ENCODE measurements at places on chromosomes 6 and 20.

DNA sequence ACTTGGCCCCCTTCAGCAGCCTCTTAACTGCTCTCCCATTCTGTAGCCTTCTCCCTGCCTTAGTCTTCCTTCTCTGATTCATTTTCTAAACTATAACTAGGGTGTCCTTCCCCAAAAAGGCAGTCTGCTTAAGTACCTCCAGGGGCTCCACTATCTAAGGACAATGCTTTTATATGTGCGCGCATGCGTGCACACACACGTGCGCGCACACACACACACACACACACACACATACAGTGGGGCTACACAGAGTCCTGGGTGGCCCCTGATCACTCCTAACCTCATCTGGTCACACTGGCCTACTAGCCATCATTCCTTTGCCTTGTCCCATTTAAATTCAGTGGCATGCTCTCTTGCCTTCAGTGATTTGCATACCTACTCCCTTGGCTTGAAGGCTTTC is 654.3 kb upstream of the CHD6 start:
- no peak for DNase-seq

- no peak for DNase-seq
Observed at GRCh38 chr6:135322427-135323201, 141.5 kb downstream of the MYB start.

DNA sequence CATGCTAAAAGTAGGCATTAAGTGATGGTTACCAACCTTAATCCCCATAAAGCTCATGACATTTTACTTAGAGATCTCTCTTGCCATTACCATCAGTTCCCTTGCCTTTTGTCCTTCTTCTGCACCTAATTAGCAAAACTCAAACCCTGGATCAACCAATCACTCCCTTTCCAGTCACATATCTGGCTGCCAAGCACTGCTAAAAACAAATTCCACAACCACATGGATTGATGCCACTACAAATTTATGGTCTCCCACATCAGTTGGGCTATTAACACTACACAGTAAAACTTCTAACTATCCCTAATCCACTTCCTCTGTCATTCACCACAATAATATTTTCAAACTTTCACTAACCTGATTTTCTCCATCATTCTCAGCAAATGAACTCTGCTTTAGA is 54.3 kb upstream of the RNF146 start:
- DNase-seq: no peak

- no peak for DNase-seq
Observed at GRCh38 chr6:15077006-15077405, 168.9 kb upstream of the JARID2 start.

GRCh38 chr6:10555625-10556309 is 34.6 kb downstream of the GCNT2 start:
- DNase-seq: peak; percentile 69

GRCh38 chr6:31210123-31210522 is 39.6 kb upstream of the POU5F1 start:
- no peak for DNase-seq

DNA sequence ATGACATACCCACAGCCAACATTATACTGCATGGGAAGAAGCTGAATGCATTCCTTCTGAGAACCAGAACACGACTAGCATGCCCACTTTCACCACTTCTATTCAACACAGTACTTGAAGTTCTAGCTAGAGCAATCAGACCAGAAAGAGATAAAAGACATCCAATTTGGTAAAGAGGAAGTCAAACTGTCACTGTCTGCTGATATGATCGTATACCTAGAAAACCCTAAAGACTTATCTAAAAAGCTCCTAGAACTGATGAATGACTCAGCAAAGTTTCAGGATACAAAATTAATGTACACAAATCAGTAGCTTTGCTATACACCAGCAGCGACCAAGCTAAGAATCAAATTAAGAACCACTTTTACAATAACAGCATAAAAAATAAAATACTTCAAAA is 60.5 kb downstream of the EYS start:
- DNase-seq: no peak

DNA sequence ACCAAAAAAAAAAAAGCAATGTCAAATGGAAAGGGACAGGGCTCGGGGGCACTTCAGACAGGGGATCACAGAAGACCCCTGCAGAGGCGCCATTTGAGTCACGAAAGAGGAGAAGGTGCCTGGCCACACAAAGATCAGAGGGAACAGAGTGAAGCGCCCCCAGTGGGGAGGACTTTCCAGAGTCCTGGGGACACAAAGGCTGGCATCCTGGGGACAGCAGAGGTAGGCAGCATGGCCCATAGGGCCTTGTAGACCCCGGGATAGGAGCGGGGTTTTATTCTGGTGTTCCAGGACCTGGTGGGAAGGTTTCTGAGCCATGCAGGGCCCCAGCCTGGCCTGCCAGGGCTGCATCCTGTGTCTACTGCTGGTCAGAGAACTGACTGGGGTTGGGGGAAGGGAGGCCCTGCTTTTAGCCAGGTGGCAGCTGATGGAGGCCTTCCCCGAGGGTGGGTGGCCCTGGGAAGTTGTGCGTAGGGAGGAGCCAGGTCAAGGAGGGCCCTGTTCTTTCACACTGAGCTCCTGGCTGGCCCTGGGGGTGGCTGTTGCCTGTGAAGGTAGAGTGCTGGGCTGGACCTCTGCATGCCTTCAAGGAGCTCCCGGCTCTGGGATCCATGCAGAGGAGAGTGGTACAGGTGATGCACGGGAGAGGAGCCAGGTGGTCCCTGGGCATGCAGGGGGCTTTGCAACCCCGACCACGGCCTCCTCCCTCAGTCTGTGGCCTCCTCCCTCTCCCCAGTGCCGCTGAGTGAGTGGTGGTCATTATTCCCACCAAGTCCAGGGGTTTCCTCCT is 117.9 kb downstream of the CDH4 start:
- DNase-seq: no peak

- DNase-seq: no peak
Observed at GRCh38 chr6:40990301-40990700, 48.7 kb downstream of the UNC5CL start.

DNA sequence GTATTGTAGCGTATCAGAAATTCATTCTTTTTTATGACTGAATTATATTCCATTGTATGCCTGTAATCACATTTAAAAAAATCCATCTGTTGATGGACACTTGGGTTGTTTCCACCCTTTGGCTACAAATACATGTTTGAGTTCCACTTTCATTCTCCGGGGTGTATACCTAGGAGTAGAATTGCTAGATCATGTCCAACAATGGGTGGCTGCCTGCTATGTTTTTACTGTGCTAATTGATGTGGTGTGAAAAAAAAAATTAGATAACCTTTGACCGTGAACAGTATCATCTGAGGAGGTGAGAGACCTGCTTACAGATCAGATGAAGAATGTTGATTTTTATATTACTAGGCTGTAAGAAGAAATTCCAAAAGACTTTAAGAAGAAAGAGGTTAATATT is 37.1 kb downstream of the TOP1 start:
- DNase-seq: no peak

DNA sequence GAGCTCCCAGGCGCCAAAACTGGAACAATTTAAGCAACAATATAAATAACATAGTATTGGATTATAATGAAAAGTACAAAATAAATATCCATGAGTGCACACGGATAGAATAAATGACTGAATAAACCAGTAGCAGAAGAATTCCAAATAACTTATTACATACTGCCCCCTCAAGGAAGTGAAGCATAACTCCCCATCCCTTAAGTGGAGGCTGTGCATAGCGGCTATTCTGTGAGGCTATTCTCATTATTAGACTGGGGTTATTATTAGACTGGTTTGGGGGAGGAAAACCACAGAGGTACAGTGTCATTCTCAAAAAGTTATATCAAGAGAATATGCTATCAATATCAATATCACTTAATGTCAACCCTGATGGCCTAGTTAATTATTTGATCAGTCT is 94.4 kb upstream of the SIRPA start:
- DNase-seq: no peak

DNA sequence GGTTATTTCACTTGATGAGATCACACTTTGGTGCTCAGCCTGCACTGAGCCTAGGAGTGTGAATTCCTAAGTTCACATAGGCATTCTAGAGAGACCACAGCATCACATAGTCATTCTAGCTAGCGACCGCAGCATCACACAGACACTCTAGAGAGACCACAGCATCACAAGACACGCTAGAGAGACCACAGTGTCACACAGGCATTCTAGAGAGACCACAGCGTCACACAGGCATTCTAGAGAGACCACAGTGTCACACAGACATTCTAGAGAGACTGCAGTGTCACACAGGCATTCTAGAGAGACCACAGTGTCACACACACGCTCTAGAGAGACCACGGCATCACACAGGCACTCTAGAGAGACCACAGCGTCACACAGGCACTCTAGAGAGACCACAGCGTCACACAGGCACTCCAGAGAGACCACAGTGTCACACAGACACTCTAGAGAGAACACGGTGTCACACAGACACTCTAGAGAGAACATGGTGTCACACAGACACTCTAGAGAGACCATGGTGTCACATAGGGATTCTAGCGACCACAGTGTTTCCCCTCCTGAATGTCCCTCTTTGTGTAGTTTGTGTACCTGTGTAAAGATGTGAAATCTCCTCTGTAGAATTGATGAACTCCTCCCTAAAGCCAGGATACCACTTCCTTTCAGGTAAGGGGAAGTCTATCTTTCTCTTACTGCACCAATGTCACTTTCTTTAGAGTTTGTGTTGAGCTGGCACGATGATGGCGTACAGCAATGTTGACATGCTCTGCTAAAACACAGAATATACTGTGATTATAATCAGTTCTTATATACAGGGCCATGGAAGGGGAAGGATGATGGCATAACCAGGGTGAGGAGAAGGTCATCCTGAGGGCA is 169.4 kb downstream of the ZDHHC14 start:
- DNase-seq: no peak

GRCh38 chr6:163530406-163530805 is 115.9 kb downstream of the QKI start:
- no peak for DNase-seq

GRCh38 chr6:4805553-4806336 is 29.5 kb downstream of the CDYL start:
- peak; percentile 65 for DNase-seq

DNA sequence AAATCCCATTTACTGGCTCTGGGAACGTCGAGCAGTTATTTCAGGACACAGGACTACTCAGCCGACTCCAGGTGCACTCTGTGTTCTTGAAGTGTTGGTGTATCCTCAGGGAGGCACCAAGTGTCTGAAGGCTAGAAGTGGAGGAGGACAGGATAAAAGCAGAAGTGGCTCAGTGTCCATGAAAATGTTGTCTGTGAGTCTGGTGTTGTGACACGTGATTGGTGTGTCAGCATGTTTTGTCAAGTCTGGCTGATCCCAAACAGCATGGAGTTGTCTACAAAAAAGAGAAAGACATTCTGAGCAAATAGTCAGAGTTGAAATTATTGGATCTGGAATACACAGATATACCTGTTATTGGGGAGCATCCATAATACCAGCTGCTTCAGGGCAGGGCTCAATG is 30.3 kb downstream of the SCGN start:
- DNase-seq: no peak

DNA sequence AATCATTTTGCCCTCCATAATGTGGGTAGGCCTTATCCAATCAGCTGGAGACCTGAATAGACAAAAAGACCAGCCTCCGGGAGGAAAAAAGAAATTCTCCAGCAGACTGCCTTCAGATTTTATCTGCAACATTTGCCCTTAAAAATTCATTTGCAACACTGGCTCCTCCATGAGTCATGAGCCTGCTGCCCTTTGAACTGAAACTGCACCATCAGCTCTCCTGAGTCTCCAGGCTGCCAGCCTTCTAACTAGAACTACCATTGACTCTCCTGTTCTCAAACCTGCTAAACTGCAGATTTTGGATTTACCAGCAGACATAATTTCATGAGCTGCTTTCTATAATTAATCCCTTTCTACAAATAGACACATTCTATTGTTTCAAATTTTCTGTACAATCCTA is 223.9 kb upstream of the THEMIS start:
- DNase-seq: no peak

- no peak for DNase-seq
Observed at GRCh38 chr6:168280020-168280898, 39.3 kb downstream of the DACT2 start.

DNA sequence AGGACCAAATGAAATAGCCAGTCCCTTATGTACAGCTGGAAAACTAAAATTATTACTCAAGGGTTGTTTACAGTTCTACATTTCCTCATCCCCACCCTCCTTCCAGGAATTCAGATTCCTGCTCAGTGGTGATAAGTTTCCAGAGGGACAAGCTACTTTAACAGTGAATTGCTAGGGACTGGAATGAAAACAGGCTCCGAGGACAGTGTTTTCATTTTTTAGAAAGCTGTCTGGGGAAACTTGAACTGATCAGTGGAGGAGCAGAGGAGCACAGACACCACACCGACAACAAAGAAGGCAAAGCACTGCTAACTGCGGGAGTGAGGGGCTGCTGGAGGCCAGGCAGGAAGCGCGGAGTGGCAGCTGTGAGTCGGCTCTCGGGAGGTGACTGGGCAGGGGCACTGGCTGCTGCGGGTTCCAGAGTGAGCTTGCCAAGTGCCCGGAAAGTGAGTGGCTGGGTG is 322.2 kb downstream of the ESR1 start:
- DNase-seq: no peak

DNA sequence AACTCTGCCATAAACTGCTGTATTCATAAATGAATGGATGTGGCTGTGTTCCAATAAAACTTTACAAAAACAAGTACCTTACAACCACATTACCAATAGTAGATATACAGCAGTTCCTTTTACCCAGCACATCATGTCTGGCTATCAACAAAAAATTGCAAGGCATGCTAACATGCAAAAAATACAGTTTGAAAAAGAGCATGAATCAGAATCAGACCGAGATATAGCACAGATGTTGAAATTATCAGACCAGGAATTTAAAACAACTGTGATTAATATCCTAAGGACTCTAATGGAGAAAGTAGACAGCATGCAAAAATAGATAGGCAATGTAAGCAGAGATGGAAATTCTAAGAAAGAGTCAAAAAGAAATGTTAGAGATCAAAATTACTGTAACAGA is 8.4 kb upstream of the NUS1 start:
- no peak for DNase-seq

GRCh38 chr20:53944796-53945195 is 125.6 kb downstream of the BCAS1 start:
- no peak for DNase-seq

DNA sequence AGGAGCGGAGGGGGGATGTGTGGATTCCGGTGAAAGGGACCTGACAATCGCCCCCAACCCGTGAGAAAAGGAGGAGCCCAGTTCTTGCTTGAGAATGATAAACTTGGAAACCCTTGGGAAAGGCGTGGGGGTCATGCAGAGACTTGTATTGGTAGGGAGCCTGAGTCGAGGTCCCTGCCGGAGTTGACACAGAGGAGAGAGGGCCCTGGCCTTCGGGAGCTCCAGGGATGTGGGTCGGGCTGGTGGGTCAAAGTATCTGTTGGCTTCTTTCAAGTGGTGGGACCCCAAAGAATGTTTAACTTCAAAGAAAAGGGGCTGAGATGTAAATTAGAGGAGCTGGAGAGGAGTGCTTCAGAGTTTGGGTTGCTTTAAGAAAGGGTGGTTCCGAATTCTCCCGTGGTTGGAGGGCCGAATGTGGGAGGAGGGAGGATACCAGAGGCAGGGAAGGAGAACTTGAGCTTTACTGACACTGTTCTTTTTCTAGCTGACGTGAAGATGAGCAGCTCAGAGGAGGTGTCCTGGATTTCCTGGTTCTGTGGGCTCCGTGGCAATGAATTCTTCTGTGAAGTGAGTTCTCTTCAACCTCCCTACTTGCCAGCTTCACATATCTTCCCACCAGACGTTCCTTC is 571 bp downstream of the CSNK2B start:
- DNase-seq: no peak

GRCh38 chr6:2857580-2858337 is 16.1 kb upstream of the SERPINB1 start:
- peak; percentile 84 for DNase-seq
